Bladder microvascular endothelial cell (primary cell): ENCODE measurements at places on chromosomes 7 and 10. TPM values are rescaled to one million over a fixed set of nuclear protein-coding genes. Genes with fewer than 3 reads are reported as not detected.

Gene PON1
- total RNA-seq, result under 0.01 TPM in 1 of 2 replicates, not detected in the other

Gene BICC1
- total RNA-seq, result 0.13 and 0.16 TPM in 2 replicates

Gene SLC25A13
- 18.5 and 30.3 TPM in 2 replicates for total RNA-seq

Gene HHEX
- total RNA-seq, result 36.6 and 66.4 TPM in 2 replicates

Gene GPR141
- total RNA-seq, result 0.88 TPM in 1 of 2 replicates, not detected in the other

Gene HSPB1
- 71.7 and 122 TPM in 2 replicates for total RNA-seq
